Anterior cingulate cortex (tissue), 58 donors: ENCODE measurements at places on chromosomes 1 and 21.

GRCh38 chr1:121519042-121519755, 334.4 kb downstream of the SRGAP2C start:
- DNase-seq = peak; percentile 37

DNA sequence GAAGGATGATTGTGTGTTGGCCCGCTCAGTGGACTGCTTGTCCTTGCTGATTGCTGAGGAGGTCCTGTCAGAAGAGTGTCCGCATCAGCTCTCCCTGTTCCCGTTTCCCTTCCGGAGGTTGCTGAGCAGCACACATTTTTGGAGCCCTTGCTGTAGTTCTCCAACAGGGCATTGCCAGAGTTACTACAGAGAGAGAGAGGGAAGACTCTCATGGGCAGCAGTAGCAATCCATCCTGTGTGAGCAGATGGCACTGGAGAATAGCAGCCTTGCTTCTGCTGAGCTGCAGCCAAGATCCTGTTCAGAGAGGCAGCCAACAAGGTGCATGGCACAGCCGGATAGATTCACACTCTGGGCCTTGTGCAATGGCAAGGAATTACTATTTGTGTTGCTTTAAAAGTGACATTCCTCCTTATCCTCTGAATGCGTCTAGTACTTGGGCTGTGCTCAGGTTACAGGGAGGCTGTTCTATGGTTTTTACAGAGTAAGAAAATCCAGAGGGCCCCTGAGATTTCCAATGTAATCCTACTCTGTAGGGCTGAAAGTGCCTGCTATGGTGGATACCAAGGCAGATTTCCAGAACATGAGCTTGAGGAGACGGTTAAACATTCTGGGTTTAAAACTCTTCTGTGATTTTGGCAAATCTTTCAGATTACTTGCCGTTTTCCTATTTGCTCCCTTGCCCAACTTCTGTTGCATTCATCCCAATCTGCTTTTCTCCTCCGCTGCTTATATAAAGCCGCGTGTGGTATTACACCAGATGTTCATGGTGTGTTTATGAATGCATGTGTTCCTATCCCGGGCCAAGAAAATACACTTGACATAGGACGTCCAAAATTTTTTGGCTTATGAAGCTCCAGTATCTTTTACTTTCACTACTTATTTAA, 27.4 kb downstream of the AK4 start:
- peak; percentile 33 for DNase-seq

GRCh38 chr1:247445526-247446356, 12.2 kb downstream of the OR2B11 start:
- no peak for DNase-seq

DNA sequence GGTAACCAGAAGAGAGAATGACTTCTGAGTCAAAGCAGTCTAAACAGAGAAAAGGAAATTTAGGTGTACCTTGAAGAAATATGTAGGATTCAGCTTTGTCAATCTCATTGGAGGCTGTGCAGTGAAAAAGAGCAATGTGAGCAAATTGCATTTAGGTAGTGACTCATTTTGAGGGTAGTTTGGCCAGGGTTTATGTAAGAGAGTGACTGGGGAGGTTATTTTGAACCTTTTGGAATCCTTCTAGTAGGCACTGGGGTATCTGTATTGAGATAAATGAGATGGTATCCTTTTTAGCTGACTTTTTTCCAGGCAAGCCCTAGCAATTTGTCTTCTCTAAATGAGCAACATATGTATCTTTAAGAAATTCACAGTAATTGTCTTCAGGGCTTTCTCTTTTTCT, 95.9 kb downstream of the DISP1 start:
- no peak for DNase-seq

- DNase-seq = no peak
These were observed 9.2 kb upstream of the OVGP1 start for GRCh38 chr1:111436726-111437125.

- DNase-seq = no peak
These were observed 11.0 kb upstream of the RGS18 start for GRCh38 chr1:192147221-192147620.

DNA sequence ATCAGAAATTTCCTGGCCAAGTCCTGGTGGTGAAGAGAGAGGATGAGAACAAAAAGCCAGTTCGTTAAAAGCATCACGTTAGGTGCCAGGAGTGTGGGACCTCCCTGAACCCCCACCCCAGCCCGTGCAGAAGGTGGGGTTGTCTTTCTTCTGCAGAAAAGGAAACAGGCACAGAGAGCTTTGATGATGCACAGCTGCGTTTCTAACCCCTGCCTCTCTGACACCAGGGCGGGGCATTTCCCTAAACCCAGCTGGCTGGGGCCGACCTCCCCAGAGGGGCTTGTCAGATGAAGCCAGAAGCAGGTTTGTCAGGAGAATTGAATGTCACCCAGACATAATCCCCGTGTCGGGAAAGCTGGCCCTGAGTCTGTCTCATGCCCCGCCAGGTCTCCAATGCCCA, 189.3 kb upstream of the EDN2 start:
- DNase-seq = no peak

DNA sequence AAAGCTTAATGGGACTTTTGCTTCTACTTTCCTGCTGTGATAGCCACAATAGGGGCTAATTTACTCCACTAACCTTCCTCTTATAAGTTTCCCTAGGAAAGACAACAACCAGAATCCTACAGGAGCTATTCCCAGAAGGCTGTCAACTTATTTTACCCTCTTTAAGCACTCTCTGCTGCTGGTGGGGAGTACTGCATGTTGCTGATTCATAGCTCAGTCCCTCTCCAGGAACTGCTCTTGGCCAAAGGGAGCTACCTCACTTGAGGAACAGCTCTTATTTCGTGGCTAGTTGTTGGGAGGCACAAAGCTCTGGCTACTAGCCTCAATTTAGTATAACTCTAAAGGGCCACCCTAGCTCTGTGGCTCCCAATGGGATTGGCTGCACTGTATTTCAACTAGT, 37.2 kb downstream of the ADSS2 start:
- DNase-seq = no peak

DNA sequence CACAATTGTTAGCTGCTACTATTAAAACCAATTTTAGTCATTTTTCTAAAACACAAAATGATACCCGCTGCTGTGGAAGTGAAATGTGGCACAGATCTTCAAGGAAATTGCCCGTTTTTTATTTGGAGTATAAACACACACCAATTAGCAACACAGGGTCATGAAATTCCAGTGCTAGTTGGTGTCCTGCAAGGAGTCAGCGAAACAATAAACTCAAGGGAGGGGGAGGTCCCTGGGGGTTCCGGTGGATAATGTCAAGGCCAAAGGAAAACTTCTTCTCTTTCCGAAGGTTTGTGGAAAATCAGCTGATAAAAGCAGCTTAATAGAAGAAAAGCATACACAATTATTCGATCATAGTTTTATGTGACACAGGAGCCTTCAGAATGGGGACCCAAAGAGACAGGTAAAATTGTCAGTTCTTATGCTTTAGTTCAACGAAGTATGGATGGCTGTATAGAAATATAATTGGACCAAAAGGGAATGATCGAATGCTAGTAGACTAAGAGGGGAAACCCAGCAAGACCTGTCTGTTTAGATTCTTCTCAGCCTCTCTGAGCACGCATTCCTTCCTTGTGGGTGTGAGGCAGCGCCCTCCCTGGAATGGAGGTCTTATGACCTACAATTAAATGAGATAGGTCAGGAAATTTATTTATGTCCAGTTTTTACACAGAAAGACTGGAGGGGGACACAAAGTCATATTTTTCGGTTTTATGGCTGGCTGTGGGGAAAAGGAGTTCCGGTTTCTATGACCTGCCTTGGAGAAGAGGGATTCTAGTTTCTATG, 65.9 kb downstream of the KCNK1 start:
- DNase-seq = no peak

DNA sequence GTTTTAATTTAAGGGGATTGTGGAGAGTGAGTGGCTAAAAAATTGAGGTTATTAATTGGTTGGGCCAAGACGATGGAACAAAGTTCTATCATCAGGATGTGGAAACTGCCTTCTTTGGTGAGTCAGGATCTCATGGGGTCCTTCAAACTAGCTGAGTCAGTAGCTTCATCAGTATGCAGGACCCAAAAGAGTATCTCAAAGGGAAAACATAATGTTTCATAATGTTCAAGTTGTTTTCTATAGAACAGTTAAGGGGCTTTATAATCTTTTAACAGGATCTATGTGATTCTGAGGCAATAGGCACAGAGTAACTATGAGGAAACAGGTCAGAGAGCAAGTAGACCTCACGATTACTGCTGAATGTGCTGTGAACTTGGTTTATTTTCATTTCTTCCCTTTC, 3.2 kb upstream of the OLFML2B start:
- no peak for DNase-seq

GRCh38 chr1:160739098-160739511, at the start of gene SLAMF7:
Gene SLAMF7 (plus strand): TSS chr1:160739247. CDS start chr1:160739302, 55 bp downstream.
- DNase-seq = no peak

DNA sequence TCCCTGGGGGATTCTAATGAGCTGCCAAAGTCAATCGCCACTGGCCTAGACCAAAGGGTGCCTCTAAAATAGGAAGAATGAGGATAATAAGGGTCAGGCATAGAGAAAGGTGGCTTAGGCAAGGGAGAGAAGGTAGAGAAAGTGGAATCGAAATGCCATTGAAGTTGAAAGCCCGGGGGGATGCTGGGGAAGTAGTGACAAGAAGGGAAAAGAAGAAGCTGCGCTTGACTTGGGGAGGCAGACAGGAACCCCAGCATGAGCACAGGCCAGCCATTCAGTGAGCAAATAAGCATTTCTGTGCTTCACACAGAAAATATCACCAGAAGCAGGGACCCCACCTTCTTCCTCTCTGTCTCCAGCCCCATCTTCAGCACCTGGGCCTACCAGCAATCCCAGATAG, 1.5 kb downstream of the CD2 start:
- DNase-seq = no peak

- DNase-seq = no peak
These were observed 542 bp downstream of the EIF2B3 start for GRCh38 chr1:44985747-44986359.

- DNase-seq = no peak
These were observed 30.1 kb upstream of the TRIM62 start for GRCh38 chr1:33211972-33212371.

GRCh38 chr1:56311766-56312165, 267.6 kb downstream of the PLPP3 start:
- no peak for DNase-seq

- DNase-seq = no peak
These were observed 72.4 kb downstream of the ATP5PO start for GRCh38 chr21:33843216-33843615.

- DNase-seq = no peak
These were observed 14.9 kb upstream of the MED18 start for GRCh38 chr1:28313702-28314546.

DNA sequence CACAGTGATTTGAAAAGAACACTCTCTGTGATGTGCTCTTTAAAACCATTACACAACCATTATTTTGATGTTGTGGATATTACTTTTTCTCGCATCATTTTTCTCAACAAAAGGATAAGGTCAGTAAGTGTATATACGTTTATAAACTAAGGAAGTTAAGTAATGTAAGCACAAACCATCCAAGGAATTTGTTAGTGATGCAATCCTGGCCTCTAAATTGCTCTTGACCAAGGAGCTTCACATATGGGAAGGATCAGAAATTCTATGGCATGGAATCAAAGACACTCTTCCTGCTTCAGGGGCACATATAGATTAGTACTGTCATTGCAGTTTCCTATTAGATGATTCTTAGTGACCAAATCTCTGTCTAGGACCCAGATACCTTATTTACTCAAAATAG, 3.6 kb upstream of the PPP2R5A start:
- DNase-seq = no peak

- DNase-seq = no peak
These were observed 2.4 kb upstream of the ELAPOR1 start for GRCh38 chr1:109111386-109112055.

DNA sequence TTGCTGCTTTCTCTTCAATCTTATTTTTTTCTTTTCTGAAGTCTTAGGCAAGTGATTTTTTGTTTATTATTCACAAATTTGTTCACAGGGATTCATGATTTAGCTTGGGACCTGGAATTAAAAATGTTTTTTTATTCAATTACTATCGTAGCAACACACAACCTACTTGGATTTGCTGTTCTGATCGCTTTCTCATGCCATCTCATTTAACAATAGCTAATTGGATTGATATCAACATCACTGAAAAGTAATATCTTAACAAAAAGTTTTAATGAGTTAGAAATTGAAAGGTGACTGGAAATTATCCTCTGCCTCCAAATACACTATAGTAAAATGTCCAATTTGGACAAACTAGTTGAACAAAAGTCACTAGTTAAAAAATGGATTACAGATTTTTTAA, 32.4 kb downstream of the MAP3K21 start:
- DNase-seq = no peak

DNA sequence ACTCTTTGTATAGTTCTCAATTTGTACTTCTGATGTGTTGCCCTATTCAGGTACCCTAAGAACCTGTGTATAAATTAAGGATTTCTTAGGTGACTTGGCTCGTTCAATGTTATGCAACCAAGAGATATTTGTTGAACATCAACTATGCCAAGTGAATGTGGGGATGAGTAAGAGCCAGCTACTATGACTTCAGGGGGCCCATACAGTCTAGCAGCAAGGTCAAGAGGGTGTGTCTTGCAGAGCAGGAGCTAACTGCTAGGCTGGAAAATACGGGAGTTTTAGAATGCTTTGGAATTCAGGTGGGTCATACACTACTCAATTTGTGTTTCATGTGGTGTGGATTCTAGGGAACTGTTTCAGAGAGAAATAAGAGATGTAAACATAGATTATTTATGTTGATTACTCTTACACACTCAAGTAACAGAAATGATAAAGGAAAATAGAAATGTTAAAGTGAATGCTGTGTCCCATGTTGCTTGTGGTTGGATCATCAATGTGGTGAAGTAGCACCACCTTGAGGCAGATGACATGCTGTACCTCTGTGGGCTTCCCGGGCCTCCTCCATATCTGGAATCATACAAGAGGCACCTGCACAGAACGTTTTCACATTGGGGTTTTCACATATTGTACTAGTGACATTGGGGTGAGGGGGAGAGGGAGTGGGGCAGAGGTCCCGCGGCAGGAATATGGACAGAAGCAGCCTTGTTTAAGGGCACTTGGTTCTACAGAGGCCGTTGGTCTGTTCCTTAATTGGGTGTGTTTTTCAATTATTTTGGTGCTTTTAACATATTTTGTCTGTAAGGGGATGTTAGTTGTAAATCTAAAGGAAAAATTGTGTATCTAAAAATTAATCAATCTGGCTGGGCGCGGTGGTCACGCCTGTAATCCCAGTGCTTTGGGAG, 12.4 kb downstream of the ARPC5 start:
- DNase-seq = no peak

- no peak for DNase-seq
These were observed 717.0 kb upstream of the TMPRSS15 start for GRCh38 chr21:19120591-19120990.

DNA sequence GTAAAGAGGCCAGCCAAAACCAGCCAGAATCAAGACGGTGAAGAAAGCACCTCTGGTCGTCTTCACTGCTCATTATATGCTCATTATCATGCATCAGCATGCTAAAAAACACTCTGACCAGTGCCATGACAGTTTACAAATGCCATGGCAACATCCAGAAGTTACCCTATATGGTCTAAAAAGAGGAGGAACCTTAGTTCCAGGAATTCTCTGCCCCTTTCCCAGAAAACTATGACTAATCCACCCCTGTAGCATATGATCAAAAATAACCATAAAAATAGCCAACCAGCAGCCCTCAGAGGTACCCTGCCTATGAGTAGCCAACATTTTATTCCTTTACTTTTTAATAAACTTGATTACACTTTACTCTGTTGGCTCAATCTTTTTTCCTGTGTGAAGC, 34.2 kb upstream of the PBX1 start:
- no peak for DNase-seq

- DNase-seq = no peak
These were observed 70.4 kb downstream of the PLEKHA6 start for GRCh38 chr1:204289280-204289679.
